NCI-H1105 treated with DMSO at 0.1 percent for 48 hours (cell line): ENCODE measurements at places on chromosomes 3 and 15.

DNA sequence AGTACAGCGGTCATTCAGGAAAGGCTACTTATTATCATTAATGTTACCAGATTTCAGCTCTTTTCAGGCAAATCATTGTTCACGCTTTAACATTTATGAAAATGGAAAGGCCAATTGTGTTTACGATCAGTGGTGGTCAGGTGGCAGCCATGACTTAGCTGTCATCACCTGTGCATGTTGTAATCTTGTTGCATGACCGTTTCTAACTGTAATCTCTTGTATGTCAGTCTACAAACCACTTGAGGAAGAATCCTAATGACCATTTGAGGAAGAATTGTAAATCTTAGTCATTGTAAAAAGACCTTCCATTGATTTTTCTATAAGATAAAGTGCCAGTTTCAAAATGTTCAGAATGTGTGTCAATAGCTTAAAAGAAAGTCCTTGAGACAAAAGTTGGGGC is 100.4 kb downstream of the SERPINI1 start:
- DNase-seq = no peak

DNA sequence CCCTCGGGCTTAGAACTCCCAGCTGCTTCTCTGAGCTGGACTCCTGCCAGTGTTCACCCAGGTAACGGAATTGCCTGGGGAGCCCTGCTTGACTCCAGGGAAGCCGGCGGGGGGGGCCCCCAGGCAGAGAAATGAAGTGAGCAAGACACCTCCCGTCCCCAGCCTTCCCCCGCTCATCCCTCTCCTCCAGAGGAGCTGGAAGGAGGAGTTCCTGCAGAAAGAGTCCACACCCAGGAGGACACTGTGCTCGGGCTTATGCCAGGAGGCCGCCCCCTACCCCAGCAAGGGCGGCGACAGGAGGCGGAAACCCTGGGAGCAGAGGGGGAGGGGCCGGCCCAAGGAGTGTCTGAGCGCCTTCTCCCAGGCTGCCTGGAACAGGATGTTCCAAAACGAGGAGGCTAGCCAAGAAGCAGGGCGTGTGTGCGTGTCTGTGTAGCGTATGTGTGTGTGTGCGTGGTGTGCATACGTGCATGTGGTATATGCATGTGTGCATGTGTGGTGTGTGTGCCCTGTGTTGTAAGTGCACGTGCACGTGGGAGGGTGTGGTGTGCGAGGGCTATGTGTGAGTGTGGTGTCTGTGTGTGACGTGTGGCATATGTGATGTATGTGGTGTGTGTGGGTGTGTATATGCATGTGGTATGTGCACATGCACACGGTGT is 511.3 kb downstream of the SHQ1 start:
- DNase-seq = peak; percentile 46

- DNase-seq = no peak
Observed at GRCh38 chr15:90994059-90994416, 297 bp downstream of the PRC1 start.

DNA sequence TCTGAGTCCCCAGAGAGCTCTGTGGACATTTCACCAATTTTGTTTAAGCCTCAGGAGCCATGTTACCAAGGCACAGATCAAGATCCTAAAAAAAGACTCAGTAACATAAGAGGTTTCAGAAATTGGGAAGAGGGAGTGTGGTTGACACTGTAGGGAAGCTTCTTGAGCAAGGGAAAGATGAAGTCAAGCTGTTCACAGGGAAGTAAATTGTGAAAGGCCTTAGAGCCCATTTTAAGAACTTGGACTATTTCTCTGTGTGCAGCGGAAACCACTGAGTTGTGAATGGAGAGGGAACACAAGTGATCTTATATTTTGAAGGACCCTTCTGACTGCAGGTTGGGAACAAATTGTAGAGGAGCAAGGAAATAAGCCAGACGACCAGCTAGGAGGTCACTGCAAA is 18.7 kb downstream of the BCL2A1 start:
- no peak for DNase-seq

- no peak for DNase-seq
Observed at GRCh38 chr3:103904991-103905390, 1461.7 kb upstream of the ALCAM start.

DNA sequence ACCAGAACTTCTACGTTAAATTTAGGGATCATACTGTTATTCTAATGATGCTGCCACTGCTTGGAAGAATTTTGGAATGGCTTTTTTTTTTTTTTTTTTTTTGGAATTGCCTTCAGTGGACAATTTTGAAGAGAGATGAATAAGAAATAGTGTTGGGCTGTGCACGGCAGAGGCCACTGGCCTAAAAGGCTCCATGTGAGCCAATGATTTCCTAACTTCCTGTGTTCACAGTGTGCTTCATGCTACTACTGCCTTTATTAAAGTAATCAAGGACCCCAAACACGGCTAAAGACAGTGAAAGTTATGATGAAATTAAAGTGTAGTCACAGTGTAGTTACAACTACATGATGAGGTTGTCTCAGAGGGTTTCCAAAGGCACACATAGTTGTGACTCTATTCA is 100.8 kb upstream of the TNFAIP8L3 start:
- no peak for DNase-seq

- DNase-seq = no peak
Observed at GRCh38 chr15:48555241-48555881, 90.1 kb downstream of the FBN1 start.

DNA sequence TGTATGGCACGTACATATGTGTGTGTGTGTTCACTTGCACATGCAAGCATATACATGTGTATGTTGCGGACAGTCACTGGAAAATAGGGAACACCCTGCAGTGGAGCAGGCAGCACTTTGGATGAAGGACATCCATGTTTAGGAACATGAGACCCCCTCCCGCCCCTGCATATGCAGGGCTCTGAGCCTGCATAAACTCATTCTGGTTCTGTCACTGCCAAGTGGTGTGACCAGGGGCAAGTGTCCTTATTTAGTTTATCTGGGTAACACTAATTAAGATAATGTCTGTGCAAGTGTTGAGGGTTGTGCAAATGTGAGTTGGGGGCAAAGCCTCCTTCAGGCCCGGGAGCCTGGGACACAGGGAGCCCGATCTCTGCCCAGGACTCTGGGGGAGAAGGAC is 105.7 kb downstream of the CORO2B start:
- DNase-seq = no peak

GRCh38 chr3:41682996-41683395 is 278.9 kb downstream of the ULK4 start:
- no peak for DNase-seq

DNA sequence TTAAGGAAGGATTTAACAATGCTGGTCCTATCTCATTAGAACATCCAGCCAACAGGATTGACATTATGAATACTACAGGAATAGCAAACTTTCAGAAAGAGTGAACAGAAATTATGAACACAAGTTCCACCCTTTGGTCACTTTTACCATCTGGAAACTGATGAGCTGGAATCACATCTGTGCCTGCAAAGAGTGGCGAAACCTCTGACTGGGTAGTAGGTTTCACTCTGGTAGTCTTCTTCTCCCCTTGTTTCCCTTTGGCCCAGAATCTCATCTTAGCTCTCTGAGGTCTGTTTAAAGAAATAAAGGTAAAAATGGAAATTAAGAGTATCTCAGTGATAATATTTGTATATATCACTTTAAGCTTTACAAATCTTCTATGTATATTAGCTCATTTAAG is 73.1 kb downstream of the NR2E3 start:
- no peak for DNase-seq

- DNase-seq = no peak
Observed at GRCh38 chr3:9690451-9691450, 12.9 kb upstream of the CPNE9 start.

DNA sequence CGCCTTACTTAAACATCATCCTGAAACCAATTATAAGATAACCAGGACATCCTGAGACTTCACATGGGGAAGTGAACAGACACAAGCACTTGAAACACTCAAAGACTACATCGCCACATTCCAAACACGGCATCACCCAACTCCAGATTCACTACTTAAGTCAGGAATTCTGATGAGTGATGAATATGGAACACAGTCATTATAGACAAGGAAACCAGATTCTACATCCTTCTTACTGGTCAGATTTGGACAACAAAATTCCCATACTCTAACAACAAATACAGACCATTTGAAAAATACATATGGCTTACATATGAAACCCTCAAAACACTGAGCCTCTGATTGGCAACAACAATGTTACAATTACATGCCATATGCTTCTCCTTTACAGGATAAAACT is 13.1 kb upstream of the RBSN start:
- no peak for DNase-seq

- DNase-seq = no peak
Observed at GRCh38 chr3:59908280-59908679, 858.5 kb upstream of the CFAP20DC start.
